ENCODE measurements at places on chromosomes 1 and 21.
A peak's percentile ranks its signal among the peaks of the same experiment; 100 is the strongest.

DNA sequence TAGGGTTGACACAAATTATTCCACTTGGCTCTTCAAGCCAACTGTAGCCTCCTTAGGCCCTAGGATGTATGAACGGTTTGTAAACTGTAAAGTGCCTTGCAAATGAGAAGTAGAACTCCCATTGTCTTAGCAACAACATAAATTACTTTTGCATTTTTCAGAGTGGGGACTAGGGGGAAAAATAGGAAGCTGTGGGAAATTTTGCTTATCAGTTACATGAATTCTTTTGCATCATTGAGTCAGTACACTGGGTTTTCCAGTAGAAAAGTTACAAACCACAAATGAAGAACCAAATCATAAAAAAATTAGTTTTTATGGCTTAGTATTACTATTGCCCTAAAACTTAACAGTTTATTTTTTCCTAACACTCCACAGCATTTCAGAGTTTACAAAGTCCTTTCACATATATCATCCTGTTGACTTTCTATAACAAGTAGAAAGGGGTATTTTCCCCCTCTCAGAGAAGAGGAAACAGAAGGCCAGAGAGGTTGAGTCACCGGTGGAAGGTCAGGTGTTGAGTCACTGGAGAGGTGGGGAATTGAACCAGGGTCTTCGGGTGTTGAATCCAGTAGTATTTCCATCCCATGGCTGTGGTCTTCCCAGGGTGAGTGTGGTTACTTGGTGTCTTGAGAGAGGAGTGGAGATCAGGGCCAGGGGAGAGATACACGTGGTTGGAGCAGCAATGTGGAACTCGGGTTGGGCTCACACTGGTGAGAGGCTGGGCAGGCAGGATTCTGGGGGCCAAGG lies 71.9 kb upstream of the USP24 start:
- DNase-seq, result no peak

- DNase-seq, result peak; percentile 66
These were observed 7.7 kb upstream of the HTR1D start for GRCh38 chr1:23224739-23225648.

DNA sequence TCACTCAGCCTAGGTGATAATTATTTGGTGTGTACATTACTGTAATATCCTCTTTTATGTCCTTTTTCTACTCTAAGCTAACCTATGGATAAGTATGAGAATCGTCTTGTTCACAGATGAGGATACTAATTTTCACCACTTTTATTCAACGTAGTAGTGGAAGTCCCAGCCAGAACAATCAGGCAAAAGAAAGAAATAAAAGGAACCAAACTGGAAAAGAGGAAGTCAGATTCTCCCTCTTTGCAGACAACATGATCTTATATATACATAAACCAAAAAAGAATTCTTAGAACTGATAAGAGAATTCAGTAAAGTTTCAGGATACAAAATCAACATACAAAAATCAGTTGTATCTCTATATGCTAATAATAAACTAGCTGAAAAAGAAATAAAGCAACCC lies 12.6 kb upstream of the RGL1 start:
- no peak for DNase-seq

DNA sequence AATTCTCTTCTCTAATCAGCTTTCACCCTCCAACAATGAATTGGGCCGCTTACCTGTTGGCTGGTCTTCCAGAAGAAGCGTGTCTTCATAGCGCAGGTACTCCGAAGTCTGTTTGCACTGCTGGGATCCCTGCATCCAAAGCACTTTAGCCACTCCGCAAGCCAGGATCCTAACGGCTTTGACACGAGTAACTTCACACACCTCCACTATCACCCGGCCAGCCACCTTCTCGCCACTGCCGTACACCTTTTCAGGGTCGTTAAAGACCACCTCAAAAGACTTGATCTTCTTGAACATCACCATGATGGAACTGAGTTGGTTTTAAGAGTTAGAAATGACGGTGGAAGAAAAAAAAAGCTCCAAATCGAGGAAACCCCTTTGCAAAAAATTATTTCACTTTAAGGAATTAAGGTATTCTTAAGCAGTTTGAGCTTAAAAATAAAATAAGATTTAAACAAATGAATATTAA lies 381 bp downstream of the TXNIP start:
- DNase-seq, result no peak

GRCh38 chr1:185368313-185368855 lies 51.3 kb upstream of the IVNS1ABP start:
- no peak for DNase-seq

DNA sequence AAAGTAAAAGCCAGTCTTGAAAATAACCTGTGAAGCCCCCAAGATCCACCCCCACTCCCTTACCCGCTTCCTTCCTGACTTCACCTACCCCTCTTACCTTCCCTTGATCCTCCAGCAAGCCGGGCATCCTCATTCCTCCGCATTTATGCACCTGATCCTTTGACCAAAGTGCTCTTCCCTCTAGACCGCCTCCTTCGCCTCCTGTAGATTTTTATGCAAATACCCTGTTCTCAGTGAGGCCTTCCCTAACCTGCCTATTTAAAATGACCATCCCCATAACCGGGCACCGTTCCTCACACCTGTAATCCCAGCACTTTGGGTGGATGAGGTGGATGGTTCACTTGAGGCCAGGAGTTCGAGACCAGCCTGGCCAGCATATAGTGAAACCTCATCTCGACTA lies 1.1 kb upstream of the NENF start:
- DNase-seq, result no peak

GRCh38 chr1:27318596-27318995 lies 3.4 kb upstream of the TMEM222 start:
- peak; percentile 31 for DNase-seq

- DNase-seq, result no peak
These were observed 56.3 kb upstream of the ADAMTS5 start for GRCh38 chr21:27023186-27023585.

- DNase-seq, result no peak
These were observed 3.9 kb upstream of the ZNF678 start for GRCh38 chr1:227559499-227559898.

GRCh38 chr1:235207209-235207565 lies 46.1 kb upstream of the RBM34 start:
- no peak for DNase-seq

DNA sequence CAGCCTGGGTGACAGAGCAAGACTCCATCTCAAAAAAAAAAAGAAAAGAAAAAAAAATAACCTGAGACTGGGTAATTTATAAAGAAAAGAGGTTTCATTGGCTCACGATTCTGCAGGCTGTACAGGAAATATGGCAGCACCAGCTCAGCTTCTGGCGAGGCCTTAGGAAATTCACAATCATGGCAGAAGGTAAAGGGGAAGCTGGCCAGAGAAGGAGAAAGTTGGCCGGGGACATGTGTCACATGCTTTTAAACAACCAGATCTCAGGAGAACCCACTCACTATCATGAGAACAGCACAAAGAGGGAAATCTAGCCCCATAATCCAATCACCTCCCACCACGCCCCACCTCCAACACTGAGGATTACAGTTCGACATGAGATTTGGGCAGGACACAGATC lies 125.3 kb downstream of the DISP1 start:
- DNase-seq, result no peak

DNA sequence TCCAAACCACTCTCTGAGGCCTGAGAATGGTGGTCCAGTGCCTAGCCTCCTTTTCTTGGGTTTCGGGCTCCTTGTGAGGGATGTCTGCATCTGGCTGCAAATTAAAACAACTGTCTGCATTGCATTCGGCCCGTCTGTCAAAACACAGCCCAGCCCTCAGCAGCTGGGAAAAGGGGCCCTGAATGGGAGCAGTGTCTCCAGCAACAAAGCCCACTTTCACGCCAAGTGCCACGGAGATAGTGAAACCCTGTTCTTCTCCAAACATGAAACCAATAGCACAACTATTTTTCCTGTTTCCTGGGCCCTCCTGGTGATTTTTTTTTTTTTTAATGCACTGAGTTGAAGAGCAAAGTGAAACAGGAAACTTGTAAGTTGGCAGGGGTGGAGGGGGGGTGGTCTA lies 138.4 kb downstream of the PLXNA2 start:
- DNase-seq, result no peak

GRCh38 chr1:70048336-70049094 lies 156.9 kb downstream of the LRRC40 start:
- peak; percentile 61 for DNase-seq

- no peak for DNase-seq
These were observed 37.2 kb upstream of the ST6GALNAC3 start for GRCh38 chr1:76037324-76037723.

- no peak for DNase-seq
These were observed 32.0 kb downstream of the OLFM3 start for GRCh38 chr1:101964708-101965107.

GRCh38 chr1:211483896-211484612 lies 7.9 kb downstream of the RD3 start:
- DNase-seq, result no peak

- no peak for DNase-seq
These were observed 21.8 kb downstream of the RSPH1 start for GRCh38 chr21:42474043-42474831.

DNA sequence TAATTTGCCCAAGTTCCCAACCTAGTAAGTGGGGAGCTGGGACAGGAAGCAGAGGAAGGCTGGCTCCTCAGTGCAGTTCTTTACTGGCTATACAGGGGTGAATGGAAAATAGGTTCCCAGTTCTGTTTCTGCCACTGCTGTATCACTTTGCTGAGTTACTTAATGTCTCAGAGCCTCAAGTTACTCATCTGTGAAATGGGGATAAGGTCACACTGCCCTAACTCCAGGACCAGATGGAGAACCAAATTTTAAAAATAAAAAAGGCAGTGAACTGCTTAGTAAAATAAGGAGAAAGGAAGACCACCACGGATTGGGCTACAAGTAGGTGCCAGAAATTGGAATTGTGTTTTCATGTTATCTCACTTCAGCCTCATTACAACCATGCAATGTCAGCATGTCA lies 147.8 kb downstream of the OMA1 start:
- no peak for DNase-seq

DNA sequence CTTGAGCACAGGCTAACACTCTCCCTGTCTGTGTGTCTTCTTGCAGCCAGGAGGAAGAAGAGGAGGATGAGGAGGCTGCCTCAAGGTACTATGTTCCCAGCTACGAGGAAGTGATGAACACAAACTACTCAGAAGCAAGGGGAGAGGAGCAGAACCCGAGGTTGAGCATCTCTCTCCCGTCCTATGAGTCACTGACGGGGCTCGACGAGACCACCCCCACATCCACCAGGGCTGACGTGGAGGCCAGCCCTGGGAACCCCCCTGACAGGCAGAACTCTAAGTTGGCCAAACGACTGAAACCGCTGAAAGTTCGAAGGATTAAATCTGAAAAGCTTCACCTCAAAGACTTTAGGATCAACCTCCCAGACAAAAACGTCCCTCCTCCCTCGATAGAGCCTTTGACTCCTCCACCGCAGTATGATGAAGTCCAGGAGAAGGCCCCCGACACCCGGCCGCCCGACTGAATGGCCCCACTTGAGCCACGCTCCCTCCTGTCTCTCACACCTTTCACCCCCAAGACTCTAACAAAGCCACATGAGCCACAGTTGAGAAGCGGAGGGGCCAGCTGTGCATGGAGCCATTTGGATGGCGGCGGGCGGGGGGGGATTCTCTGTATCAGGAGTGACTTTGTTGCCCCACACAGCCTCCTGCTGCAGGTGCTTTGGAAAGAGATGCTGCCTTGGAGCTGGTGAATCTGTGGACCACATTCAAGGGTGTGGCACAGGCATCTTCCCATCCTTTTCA lies 27.6 kb upstream of the FHAD1 start:
- no peak for DNase-seq

DNA sequence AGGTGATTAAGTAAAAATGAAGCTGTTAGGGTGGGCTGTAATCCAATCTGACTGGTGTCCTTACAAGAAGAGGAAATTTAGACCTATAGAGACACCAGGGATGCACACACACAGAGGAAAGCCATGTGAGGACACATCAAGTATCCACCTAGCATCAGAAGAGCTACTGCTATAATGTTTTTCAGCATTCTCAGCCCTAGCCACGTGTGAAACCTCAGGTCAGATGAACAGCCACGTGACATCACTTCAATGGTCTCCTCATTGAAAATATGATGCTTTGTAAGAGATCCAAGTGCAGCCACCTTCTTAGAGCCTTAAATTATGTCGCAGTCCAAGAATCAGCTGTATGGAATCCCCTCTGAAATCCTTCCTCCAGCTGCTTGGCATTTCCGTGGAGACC lies 65.1 kb downstream of the C1orf87 start:
- DNase-seq, result no peak

DNA sequence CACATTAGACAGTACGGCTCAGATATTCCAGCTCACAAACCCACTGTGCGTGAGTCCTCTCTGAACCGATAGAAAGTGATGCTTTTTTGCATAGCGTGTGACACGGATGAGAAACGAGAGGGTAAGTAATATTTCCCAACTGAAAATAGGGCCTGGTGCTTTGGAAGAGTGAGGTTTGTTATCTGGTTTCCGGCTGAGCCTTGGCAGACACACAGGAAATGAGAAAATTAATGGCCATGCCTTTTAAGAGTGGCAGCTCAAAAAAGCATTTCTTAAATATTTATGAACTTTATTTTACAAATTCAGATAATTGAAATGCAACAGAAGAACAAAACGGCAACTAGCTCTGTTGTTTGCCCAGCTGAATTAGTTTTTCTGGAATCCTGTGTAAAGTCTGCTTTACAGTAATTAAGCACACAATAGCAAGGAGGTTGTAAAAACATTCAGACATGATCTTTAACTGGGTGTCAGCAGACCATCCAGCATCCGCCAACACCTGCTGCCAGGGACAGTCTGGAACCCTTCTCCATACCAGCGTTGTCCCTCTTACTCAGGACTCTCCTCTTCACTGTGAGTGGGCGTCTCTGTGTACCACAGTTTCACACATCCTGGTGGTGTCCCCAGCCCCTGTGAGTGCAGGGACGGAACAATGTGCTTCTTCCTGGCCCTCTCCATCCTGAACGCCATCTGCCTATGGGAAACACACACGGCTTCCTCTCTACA lies 155.4 kb downstream of the PGBD5 start:
- no peak for DNase-seq

DNA sequence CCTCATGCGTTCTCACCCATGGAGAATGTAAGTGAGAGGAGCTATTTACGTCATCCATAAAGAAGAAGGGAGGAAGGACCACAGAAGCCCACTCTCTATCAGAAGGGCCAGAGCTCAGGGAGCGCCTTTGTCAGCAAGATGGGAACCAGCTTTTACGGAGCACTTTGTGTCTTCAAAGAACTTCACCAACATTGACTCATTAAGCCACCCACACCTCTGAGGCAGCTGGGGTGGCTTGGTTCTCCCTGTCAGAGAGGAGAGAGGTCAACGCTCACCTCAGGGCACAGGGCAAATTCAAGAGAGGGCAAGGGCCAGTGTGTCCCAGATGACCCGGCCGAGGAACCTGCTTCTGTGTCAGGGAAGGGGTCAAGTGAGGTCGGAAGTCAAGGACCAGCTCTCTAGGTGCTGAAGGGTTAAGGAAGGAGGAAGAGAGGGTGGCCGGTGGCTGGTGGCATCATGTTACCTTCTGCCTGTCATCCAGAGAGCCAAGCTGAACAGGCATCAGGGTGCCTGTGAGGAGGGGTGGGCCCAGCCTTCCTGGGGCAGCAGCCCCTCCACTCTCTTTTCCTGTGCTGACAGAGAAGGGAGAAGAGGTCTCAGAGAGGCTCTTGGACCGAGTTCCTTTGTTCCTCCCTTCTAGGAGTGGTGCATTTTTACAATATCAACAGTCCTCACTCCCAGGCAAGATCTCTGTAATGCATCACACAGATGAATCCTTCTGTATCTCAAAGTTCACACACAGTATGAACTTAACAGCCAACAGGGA lies 109.0 kb downstream of the ETS2 start:
- no peak for DNase-seq
